ENCODE measurements at places on chromosomes 6 and 20. TPM values are rescaled to one million over a fixed set of nuclear protein-coding genes. Genes with fewer than 3 reads are reported as not detected.

Gene PPP1R16B
- 184 TPM for total RNA-seq

Gene STX11
- 16.4 TPM for total RNA-seq

Gene PCED1A
- total RNA-seq = 11.5 TPM

Gene BHLHE23
- total RNA-seq = not detected

Gene SMPDL3A
- 5.3 TPM for total RNA-seq

Gene NRSN1
- total RNA-seq = not detected

Gene SLC4A11
- total RNA-seq = 28.9 TPM

Gene NOTCH4
- total RNA-seq = 57.3 TPM

Gene C6orf52
- not detected for total RNA-seq

Gene FLRT3
- total RNA-seq = 0.50 TPM

Gene SASH1
- 123 TPM for total RNA-seq

Gene MYO6
- 58.1 TPM for total RNA-seq

Gene SIRPB2
- 2.8 TPM for total RNA-seq

Gene NKAIN4
- total RNA-seq = not detected

Gene POM121L2
- not detected for total RNA-seq

Gene MCCD1
- not detected for total RNA-seq

Gene PSORS1C1
- total RNA-seq = 8.1 TPM

All from bladder microvascular endothelial cell (primary cell).